ENCODE measurements at places on chromosomes 7 and 10.

GRCh38 chr7:25368599-25369201 lies 140.4 kb upstream of the NPVF start:
- no peak for DNase-seq

DNA sequence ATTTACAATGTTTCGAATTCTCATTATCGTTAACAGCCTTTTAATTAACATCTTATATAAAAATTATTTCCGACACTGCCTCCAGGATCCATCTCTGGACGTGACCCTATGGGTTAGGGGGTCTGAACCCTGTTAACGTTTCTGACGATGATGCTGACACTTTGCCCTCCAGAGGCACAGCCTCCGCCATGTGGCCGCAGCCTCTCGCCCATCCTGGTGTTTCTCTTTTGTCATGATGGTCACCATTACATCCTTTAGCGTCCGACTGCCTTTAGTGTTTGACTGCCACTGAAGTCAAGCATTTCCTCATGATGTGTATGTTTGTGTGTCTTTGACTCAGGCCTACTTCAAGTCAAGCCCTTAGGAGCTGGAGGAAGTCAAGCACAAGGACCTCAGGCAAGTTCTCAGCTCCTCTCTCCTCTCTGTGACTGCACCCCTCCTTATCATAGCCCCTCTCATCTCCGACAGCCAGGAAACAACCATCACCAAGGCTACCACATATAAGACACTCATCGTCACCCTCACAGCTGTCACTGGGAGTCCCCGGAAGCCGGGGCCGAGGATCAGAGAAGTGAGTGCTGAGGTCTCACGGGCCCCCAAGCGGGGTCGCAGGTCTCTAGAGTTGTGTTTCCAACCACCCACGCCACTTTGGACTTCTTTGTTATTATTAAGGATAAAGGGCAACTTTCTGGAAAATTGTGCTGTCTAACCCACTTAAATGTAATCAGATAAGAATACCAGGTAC lies 96.1 kb upstream of the PPP2R2D start:
- no peak for DNase-seq

DNA sequence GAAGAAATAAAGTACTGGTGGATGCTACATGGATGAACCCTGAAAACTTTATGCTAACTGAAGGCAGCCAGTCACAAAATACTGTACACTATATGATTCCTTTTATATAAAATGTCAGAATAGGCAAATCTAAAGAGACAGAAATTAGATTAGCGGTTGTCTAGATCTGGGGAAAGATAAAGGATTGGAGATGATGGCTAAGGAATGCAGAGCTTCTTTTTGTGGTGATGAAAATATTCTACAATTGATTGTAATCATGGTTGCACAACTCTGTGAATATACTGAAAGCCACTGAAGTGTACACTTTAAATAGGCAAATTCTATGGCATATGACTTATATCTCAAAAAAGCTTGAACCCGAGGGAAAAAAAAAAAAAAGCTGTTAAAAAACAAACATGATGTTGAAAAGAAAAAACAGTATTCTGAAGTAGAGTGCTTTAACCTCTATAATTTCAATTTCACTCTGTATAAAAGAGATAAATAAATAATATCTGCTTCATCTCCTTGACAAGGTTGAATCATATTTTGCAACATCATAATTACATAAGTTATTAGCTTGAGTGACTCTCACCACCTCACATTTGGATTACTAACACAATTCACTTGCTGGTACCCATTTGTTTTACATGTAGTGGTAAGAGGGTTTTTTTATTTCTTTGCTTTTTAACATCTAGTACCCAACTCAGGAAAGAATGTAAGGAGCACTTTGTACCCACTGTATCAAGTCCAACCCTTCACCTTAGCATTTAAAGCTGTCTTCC lies 2.8 kb upstream of the GNAI1 start:
- DNase-seq: no peak

- no peak for DNase-seq
Measured at GRCh38 chr7:148515728-148516695, 74.6 kb upstream of the C7orf33 start.

DNA sequence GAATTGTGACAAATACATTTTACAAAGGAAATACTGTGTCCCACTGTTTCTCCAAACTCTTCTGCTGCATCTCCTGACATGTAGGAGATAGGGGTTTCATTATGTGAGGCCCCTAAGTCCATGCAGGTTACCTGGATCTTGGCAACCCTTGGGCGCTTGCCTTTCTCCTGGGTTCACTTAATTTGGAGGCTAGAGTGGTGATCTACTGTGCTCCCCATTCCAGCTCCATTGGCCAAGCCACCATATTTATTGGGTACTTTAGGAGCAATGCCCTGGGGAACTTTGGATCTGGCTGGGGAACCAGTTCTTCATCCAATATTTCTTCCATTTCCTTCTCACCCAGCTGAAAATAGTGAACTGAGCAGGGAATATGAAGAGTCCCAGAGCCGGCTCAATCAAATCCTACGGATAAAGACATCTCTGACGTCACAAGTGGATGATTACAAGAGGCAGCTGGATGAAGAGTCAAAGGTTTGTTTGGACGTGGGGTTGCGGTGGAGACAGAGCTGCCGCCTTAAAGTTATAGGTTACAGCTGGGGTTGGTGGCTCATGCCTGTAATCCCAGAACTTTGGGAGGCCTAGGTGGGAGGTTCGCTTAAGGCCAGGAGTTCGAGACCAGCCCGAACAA lies 18.5 kb downstream of the MYH16 start:
- DNase-seq: no peak

- DNase-seq: no peak
Measured at GRCh38 chr10:76840802-76841201, 796.8 kb downstream of the KCNMA1 start.

DNA sequence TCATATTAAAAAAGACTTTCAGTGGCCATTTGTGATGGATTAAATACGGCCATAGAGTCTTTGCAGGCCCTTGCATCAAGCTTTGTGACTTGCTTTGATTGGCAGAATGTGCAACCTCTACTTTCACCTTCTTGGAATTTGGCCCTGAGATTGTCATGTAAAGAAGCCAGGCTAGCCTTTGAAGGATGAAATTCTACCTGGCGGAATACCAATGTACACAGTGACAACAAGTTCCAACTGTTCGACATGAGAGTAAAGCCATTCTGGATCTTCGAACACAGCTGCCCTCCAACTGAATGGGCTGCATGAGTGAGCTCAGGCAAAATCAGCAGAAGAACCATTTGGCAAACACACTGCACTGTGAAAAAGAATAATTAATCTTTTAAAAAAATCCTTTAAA lies 321.3 kb downstream of the PHF14 start:
- DNase-seq: no peak

GRCh38 chr7:47007471-47007870 lies 574.4 kb downstream of the TNS3 start:
- no peak for DNase-seq

DNA sequence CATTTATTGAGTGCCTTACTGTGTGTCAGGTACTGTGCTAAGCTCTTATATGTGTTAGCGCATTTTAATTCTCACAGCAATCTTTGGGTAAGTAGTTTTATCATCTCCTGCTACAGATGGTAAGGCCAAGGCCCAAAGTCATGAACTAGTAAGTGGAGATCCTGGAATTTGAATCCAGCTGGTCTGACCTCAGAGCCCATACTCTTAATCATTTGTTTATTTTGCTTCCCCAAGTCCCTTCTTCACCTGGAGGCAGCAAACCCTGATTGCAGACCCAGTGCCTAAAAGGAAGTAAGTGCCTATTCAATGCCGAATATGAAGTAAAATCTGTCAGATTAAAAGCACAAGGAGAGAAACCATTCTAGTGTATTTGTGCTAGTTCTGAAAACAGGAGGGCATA lies 182.9 kb upstream of the TCF7L2 start:
- DNase-seq: no peak

DNA sequence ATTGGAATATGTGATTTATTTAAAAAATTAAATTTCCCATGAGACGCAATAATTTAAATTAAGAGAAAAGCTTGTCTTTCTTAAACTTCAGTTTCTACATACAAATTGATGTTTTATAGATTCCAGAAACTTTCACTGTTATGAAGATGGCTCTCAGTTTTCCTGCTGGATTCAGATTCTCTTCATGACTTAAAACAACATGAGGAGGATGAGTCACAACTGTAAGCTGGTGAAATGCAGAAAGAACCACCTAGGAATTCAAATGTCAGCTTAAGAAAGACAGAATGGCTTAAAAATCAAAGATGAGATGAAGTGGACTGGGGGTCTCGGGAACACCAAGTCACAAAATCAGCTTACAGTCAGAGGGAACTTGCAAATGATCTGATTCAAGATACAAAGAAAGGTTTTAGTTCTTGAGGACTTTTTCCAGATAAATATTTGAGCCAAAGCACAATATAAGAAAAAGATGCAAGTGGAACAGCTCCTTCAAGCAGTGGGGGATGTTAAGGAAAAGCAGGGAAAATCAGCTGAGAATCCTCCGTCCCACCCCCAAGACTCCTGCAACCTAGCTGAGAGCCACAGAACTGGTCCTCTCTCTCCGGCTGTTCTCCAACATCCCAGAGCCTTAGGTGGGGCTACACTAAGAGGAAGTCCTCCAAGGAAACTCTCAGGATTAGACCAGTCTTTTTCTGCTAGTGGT lies 279.8 kb downstream of the KCNMA1 start:
- DNase-seq: no peak

- no peak for DNase-seq
Measured at GRCh38 chr10:4503076-4503475, 322.9 kb upstream of the AKR1E2 start.

DNA sequence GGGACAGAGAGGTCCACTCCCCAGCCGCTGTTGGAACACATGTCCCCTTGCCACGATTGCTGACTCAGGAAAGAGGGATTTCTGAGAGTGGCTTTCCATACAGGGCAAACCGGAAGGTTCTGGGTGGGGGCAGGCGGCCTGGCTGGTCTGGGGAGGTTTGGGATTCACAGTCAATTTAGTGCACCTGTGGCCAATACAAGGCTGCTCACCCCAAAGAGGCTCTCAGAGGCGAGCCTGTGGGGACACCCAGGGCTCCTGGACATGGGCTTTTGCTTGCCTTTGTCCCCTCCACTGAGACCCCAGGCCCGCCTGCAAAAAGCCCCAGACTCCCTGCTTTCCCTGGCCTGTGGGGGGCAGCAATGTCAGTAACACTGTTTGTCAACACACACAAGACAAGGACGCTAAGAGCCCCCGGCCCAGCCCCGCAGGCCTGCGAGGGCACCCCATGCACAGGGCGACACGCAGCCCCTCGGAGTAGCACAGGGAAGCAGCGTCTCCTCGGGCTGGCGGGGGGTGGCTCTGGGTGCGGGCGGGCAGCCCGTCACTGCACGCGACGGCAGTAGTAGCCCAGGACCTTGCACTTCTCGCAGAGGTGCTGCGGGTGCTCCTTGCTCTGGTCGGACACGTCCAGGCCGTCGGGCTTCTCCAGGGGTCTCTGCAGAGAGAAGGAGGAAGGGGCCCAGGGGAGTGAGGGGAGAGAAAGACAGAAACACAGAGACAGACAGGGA lies 38.7 kb downstream of the PPIF start:
- no peak for DNase-seq

- no peak for DNase-seq
Measured at GRCh38 chr10:7373039-7373438, 37.8 kb downstream of the SFMBT2 start.

- no peak for DNase-seq
Measured at GRCh38 chr7:47301657-47302295, 280.1 kb downstream of the TNS3 start.

DNA sequence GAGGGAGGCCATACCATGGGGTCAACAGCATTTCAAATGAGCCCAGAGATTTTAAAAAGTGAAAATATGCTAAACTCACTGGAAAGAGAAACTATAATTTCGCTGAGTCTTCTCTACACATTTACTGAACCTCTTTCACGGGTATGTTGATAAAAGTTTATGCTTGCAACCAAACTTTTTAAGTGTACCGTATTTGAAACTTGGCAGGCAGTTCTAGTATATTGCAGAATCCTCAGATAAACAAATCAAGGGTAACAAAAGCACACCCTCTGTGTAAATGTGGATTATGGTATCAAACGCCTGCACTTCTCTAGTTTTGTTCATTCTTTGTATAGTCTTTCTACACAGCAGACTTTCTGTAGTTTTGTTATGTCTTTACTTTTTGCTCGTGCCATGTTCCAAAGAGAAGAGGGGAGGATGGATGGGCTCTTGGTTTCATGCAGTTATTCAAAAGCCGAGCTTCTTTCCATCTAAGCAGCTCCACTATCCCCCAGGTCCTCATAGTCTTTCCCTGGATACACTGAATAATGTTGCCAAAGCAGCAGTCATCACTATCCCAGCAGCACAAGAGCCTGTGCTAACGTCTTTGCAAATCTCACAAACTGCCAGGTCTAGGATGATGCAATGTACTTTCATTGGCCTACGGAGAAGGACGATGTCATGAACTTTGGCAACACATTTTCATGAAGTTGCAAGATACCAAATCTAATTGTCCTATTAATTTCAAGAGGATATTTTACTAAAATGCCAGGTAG lies 131.2 kb downstream of the MPP7 start:
- no peak for DNase-seq

DNA sequence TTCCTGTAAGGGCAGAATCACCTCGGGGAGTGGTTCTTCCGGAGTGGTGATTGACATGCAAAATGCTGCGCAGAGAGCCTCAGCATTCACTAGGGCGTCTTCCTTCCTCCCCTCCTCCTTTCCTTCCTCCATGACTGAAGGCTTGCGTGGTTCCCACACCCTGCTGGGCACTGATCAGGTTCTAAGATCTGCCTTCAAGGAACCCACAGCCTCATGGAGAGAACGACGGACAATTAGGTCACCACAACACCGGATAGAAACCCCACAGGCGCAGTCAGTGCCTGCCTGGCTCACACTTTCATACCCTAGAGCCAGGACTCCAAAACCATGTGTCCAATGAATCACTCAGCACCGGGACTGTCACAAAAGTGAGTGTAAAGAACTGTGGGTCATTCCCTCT lies 131.3 kb downstream of the DPP6 start:
- no peak for DNase-seq

DNA sequence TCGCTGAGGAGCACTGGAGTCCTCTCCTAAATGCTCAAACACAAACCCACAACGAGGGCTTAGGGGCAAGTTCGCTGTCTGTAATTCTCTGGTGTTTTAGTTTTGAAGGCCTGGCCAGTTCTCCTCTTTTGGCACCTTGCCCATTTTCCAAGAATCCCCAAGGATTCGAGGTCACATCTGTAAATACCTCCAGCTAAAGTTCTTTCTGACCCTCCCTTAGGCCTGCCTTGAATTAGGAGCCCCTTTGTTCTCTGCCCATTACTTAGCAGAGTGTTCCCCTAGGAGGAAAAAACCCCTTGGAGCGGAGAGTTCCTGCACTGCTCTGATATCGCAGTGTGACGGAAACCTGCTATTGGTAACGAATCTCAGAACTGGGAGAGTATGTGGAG lies 743 bp upstream of the PYROXD2 start:
- DNase-seq: no peak

- DNase-seq: no peak
Measured at GRCh38 chr10:101336382-101336781, 17.6 kb upstream of the BTRC start.

GRCh38 chr7:2108071-2108455 lies 124.7 kb downstream of the MAD1L1 start:
- DNase-seq: no peak
